GM06990 (cell line): ENCODE measurements at places on chromosomes 4 and X.

GRCh38 chr4:176507845-176508533, 188.2 kb downstream of the SPCS3 start:
- no peak for DNase-seq

GRCh38 chr4:125590158-125590557, 275.4 kb downstream of the FAT4 start:
- DNase-seq, result no peak

DNA sequence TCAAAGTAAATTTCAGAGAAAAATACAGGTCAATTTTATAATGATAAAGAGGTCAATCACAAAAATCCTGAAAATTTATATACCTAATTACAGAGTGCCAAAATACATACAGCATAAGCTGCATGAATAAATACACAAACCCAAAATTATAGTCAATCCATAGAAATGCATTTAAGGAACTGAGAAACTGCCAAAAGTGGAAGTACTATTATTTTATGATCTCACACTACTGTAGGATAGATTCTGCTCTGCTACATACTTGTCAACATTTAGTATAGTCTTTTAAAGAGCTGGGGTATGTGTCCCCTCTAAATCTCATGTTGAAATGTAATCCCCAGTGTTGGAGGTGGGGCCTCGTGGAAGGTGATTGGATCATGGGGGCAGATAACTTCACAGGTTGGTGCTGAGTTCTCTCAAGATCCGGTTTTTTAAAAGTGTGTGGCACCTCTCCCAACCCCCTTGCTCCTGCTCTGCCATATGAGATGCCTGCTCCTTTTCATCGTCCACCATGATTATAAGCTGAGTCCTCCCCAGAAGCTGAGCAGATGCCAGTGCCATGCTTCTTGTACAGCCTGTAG, 31.8 kb downstream of the CHIC2 start:
- DNase-seq, result no peak

- DNase-seq, result no peak
Observed at GRCh38 chr4:109691411-109691920, 11.8 kb downstream of the CASP6 start.

DNA sequence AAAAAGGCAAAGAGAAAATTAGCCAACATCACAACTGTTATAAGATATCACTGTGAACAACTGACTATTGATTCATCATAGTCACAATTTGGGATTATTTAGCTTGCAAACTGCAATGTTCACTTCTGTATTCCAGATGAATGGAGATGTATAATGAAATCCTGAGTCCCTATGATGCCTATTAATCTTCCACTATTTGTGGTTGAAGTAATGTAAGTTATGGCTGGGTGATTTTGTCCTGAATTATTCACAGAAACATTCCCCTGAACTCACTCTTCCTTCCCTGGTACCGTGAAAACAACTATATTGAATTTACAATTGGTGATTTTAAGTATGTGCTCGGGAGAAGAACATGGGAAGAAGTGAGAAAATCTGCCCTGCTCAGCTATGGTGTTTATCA, 50.8 kb upstream of the NPFFR2 start:
- DNase-seq, result no peak

DNA sequence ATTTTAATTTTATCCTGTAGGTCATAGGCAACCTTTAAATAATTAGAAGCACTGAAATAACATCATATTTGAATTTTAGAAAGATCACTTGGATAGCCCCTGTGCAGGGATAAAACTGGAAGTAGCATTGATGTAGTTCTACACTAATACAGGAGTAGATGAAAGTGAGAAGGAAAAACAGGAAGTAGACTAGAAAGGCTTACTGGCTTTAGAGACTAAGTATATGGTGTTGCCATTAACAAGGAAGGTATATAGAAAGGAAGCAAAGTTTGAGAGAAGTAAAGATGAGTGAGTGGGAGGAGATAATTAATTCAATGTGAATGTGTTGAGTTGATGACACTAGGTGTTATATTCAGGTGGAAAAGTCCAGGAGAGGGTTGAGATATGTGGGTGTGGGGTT, 73.1 kb upstream of the EPGN start:
- DNase-seq, result no peak

GRCh38 chr4:16418814-16419213, 192.5 kb upstream of the TAPT1 start:
- no peak for DNase-seq

- no peak for DNase-seq
Observed at GRCh38 chrX:82141942-82142341, 940.0 kb downstream of the SH3BGRL start.

DNA sequence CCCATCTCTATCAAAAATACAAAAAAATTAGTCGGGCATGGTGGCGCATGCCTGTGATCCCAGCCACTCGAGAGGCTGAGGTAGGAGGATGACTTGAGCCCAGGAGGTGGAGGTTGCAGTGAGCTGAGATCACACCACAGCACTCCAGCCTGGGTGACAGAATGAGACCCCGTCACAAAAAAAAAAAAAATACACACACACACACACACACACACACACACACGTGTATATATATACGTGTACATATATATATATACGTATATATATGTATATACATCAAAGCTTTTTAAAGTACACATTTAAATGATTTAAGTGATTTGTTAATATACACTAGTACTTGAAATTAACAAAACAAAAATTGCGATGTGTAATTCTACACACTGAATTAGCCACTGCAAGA, 6.0 kb downstream of the FBXW7 start:
- DNase-seq, result no peak

DNA sequence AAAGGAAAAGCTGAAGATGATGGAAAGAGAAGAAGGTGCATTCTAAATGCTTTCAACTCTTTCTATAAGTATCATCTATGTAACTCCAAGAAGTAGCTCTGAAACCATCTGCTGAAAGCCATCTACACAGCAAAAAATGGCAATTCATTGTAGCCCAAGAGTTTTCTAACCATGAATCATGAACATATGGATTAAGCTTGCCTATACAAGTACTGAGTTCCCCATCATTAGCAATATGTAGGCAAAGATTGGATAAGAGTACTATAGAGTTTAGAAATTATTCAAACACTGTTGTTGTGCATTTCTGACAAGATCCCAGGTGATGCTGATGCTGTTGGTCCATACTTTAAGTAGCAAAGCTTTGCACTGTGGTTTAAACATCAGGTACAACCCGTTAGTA, 11.2 kb downstream of the DAPP1 start:
- DNase-seq, result no peak

DNA sequence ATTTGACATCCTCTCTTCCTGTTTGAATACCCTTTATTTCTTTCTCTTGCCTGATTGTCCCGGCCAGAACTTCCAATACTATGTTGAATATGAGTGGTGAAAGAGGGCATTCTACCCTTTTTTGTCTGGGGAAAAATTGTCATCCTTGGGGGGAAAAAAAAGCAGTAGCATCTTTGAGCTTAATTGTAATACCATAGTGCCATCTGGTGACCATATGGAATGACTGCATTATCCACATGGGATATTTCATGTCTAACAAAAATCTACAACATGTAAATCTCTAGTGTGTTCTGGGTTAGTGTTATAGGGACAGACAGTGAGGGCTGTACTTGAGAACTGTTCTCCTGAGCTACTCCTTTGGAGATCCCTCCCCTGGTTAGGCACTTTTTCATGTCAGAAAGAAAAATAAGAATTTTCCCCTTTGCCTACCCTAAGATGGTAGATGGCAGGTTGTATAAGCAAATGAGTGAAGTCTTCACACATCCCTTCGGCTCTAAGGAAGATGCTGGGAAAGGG, 26.0 kb downstream of the CAPN6 start:
- DNase-seq, result no peak
